ENCODE measurements at places on chromosomes 5 and 9.

- DNase-seq = no peak
Observed at GRCh38 chr5:50441493-50441955, 436 bp upstream of the EMB start.

DNA sequence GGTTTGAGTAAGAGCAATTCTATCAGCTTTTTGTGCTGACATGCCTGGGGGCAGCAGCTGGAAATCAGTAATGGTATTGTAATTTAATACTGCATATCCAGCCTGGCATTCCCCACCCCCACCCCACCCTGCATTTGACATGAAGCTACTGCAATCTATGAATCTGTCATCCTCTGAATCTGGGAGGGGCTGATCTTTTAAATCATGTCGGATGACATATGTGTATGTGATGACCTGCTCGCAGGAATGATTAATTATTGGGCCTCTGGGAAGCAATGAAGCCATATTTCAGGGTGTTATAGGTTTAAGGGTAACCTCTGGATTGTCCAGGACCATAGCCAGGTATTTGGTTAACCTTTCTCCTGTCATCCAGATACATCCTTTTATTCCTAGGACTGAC lies 64.6 kb upstream of the RASGRF2 start:
- DNase-seq = no peak

- DNase-seq = no peak
Observed at GRCh38 chr9:72305102-72305546, 59.9 kb downstream of the ZFAND5 start.

- no peak for DNase-seq
Observed at GRCh38 chr5:58106754-58107410, 353.0 kb downstream of the PLK2 start.

- no peak for DNase-seq
Observed at GRCh38 chr5:160493806-160494338, 72.2 kb downstream of the PTTG1 start.

DNA sequence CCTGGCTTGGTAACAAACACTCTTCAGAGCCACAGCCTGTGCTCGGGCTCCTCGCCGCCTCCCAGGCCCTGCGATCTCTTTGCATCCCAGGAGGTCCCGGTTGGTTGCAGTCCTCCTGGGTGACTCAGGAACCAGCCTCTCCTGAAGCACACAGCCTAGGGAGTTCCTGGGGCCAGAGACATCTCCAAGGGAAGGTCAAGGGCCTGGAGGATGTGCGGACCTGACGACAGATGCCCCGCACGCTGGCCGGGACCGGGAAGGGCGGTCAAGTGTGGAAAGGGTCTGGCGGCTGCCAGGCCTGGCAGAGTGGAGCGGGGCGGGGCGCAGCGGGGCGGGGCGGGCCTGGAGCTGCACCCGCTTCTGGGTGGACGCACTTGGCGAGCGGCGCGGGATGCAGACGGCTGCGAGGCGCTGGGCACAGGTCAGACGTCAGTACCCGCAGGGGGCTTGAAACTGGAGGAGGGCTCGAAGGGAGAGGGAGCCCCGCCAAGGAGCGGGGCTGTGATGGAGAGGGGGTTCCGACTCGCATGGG lies 45.0 kb upstream of the PRSS3 start:
- no peak for DNase-seq

DNA sequence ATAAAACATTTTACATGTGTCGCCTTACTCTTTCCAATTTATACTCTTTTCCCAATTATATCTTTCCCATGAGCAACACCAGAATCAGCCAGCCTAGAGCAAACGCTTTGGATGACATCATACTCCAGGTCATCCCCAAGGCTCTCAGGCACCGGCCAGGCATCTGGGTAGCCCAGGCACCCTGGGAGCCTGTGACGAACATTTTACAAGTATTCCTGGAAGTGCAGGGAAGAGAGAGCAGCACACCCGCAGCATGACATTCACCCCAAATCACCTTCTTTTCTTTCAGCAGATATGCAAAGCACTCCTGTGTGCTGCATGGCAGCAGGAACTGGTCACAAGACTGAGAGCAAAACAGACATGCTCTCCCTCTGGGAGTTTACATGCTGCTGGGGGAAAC lies 75.7 kb upstream of the SMIM23 start:
- DNase-seq = no peak

DNA sequence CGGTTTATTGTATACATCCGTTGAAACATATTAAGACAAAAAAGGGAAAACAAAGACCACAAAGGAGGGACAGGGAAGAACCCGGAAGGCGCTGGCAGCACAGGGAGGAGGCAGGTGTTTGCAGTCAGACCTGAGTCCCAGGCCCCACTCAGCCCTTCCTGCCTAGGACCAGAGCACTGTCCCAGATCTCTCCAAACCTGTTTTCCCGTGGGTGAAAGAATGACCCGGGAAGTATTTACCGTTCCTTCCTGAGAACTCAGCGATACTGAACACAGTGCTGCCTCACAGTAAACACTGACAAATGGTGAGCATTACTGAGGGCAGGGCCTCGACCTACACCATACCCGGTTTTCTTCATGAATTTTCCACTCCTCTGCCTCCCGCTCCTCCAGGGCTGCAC lies 1.2 kb downstream of the ABO start:
- no peak for DNase-seq

GRCh38 chr9:120505186-120505585 lies 74.8 kb downstream of the CDK5RAP2 start:
- no peak for DNase-seq

DNA sequence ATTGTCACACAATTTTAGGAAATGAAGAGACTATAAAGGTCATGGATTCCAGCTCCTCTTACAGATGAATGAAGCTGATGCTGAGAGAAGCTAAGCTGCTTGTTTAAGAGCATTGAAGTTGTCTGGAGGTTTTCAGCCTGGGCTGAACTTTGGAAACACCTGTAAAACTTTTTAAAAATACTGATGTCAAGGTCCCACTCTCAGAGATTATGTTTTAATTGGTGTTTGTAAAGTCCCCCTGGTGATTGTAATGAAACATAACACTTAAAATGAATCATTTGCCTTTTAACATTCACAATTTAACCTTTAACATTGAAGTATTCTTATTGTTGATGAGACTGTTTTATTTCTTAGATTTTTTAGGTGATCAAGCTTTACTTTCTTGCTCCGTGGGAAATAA lies 16.4 kb downstream of the RAD23B start:
- no peak for DNase-seq

GRCh38 chr5:776862-777711 lies 7.4 kb downstream of the ZDHHC11B start:
- DNase-seq = no peak

Measured in stimulated activated CD8-positive, alpha-beta memory T cell treated with anti-CD3 and anti-CD28 coated beads, Interleukin-15, amount 100 ng/mL, for 48 hours (primary cell).